Stimulated activated naive B cell treated with anti-CD40 and anti-IgM and Interleukin-4, amounts not matched to agents 10 μg/mL and 1 μg/mL and 100 μg/mL, for 72 hours (primary cell): ENCODE measurements at places on chromosomes 11 and 22.

GRCh38 chr22:43945632-43946383 is 9.4 kb upstream of the SAMM50 start:
- peaks cover 32% of the 10 kb centered on the region for H3K27me3 ChIP-seq
- no peak overlapping the region for H3K4me3 ChIP-seq
- no peak overlapping the region for H3K27ac ChIP-seq
- H3K4me1 ChIP-seq: peaks cover 11% of the 10 kb centered on the region

DNA sequence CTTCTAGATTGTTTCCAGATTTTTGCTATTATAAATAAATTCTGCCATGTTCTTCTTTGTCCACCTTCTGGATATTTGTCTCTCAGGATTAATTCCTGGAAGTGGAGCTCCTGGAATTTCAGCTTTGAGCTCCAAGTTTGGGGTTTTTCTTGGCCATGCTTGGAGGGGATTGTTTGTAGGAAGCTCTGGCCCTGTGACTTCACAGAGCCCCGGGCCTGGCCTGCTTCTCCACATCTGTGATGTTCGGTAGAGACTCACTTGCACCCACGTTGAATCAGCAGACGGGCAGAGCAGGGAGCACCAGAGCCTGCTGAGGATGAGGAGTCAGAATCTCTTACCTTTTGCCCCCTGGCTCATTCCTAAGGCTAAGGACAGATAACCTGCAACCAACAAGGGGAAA is 35.7 kb downstream of the LRRC32 start:
- no peak overlapping the region for H3K4me3 ChIP-seq
- peaks cover 90% of the 10 kb centered on the region for H3K4me1 ChIP-seq
- peak overlapping the region; percentile 27 for H3K27ac ChIP-seq
- H3K27me3 ChIP-seq: no peaks in the 10 kb centered on the region
- no peak for DNase-seq
- H3K36me3 ChIP-seq: peaks cover 9% of the 10 kb centered on the region

- H3K36me3 ChIP-seq: peaks cover 78% of the 10 kb centered on the region
- peak overlapping the region; percentile 98 for H3K27ac ChIP-seq
- peaks cover 81% of the 10 kb centered on the region for H3K4me1 ChIP-seq
- H3K27me3 ChIP-seq: no peaks in the 10 kb centered on the region
Measured at GRCh38 chr11:44600839-44601383, 35.4 kb downstream of the CD82 start.

GRCh38 chr11:35412285-35412684 is 7.1 kb downstream of the SLC1A2 start:
- H3K4me3 ChIP-seq: no peak overlapping the region
- H3K36me3 ChIP-seq: no peaks in the 10 kb centered on the region
- no peaks in the 10 kb centered on the region for H3K4me1 ChIP-seq
- H3K27me3 ChIP-seq: peaks cover 26% of the 10 kb centered on the region
- H3K27ac ChIP-seq: no peak overlapping the region

DNA sequence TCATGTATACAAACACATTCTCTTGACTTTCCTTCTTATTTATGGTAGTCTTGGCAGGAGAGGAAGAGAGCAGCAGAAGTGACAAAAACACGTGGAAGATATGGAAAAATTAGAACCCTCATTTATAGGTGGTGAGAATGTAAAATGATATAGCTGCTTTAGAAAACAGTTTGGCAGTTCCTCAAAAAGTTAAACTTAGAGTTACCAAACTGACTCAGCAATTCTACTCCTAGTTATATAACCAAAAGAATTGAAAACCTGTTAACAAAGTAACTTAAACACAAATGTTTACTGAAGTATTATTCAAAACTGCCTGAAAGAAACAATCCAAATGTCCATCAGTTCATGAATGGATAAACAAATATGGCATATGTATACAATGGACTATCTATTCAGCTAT is 16.8 kb downstream of the NUCB2 start:
- peaks cover 8% of the 10 kb centered on the region for H3K36me3 ChIP-seq
- H3K4me3 ChIP-seq: no peak overlapping the region
- no peak for DNase-seq
- H3K27ac ChIP-seq: no peak overlapping the region

GRCh38 chr22:36577019-36577418 is 48.1 kb upstream of the EIF3D start:
- no peak for DNase-seq
- peaks cover 17% of the 10 kb centered on the region for H3K27me3 ChIP-seq
- H3K4me3 ChIP-seq: no peak overlapping the region
- H3K27ac ChIP-seq: no peak overlapping the region

- peak; percentile 58 for DNase-seq
- H3K27ac ChIP-seq: peak overlapping the region; percentile 93
- peaks cover 9% of the 10 kb centered on the region for H3K27me3 ChIP-seq
- peaks cover 12% of the 10 kb centered on the region for H3K4me1 ChIP-seq
- H3K4me3 ChIP-seq: peak overlapping the region; percentile 91
- H3K36me3 ChIP-seq: no peaks in the 10 kb centered on the region
Measured at GRCh38 chr22:36977401-36977861, 41.8 kb downstream of the TST start.

DNA sequence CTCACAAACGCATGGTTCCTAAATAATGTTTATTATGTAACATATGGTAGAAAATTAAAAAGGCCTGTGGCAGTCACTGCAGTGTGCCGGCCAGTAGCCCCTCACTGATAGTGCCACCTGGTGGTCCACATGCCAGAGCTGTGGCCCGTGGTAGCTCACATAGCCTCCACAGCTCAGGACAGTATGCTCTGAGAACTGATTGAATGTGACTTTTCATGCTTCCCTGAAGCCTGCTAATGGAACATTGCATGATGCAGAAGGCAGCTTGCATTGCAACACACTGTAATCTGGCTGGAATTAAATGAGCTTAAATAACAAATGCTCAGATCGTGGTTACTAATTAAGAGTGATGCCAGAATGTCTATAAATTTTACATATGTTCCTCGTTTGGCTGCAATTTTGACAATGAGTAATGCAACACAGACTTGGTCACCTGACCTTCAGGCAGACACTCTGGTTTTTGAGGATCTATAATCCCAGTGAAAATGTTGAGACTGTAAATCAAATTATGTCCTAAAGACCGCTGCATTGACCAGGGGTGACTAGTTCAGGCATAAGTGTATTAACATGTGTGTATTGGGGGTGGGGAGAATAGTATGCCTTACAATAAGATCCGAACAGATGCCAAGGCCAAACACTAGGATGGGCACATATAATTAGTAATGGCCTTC is 566.4 kb downstream of the METTL15 start:
- H3K4me3 ChIP-seq: no peak overlapping the region
- H3K36me3 ChIP-seq: no peaks in the 10 kb centered on the region
- DNase-seq: no peak
- no peaks in the 10 kb centered on the region for H3K27me3 ChIP-seq
- H3K27ac ChIP-seq: no peak overlapping the region

GRCh38 chr11:14641801-14642200 is 1.8 kb upstream of the PDE3B start:
- H3K4me3 ChIP-seq: no peak overlapping the region
- H3K27ac ChIP-seq: no peak overlapping the region
- peaks cover 10% of the 10 kb centered on the region for H3K4me1 ChIP-seq
- DNase-seq: no peak
- H3K36me3 ChIP-seq: no peaks in the 10 kb centered on the region
- peaks cover 12% of the 10 kb centered on the region for H3K27me3 ChIP-seq

DNA sequence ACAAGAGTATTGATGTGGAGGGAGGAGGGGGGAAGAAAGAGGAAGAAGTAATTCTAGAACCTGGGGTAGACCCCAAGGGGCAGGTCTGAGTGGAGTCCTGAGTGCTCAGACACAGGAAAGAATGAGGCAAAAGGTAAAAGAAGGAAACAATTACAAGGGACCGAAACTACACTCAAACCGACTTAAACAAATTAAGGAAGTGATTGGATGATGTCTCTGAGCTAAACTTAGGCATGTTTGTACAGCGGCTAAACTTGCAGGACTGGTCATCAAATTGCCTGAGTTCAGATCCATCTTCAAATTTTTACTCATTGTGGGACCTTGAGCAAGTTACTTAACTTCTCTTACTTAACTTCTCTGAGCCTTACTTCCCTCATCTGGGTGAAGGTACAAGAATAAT is 86.3 kb upstream of the LRRC55 start:
- H3K4me3 ChIP-seq: no peak overlapping the region
- H3K27me3 ChIP-seq: peaks cover 11% of the 10 kb centered on the region
- DNase-seq: peak; percentile 0

DNA sequence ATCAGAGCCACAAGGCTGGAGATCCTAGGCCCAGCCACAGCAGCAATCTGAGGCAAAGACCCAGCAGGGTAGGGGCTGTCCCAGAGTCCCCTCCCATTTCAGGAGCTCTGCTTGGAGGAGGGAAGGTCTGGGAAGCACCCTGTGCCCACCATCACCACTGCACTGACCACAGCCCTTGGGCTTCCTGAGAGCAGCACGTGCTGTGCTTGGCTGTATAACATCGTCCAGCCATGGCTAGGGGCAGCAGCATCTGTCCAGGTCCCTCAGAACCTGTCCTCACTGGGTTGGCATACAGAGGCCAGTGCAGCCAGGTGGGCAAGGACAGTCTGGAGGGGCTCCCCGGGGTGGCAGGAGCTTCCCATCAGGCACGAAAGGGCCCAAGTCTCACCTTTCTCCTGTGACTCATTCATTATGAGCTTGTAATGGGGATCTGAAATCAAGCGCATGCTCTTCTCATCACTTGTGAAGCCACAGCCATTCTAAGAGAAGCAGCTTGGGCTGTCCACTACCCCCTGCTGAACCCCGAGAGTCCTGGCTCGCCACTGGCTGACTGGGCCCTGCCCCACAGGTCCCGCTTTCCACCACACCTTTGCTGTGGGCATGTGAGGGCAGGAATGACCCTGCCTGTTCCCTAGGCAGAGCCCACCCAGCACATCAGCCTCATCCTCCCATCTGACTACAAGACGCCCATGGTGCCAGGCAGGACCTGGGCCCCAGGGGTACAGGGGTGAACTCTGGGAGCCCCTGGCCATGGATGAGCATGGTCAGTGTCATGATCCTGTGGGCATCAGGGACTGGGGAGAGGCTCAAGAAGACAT is 83.3 kb downstream of the MED15 start:
- H3K27ac ChIP-seq: no peak overlapping the region
- H3K4me1 ChIP-seq: peaks cover 2% of the 10 kb centered on the region
- peaks cover 3% of the 10 kb centered on the region for H3K36me3 ChIP-seq
- no peak for DNase-seq
- H3K27me3 ChIP-seq: no peaks in the 10 kb centered on the region

- DNase-seq: no peak
- no peaks in the 10 kb centered on the region for H3K27me3 ChIP-seq
- H3K4me1 ChIP-seq: peaks cover 6% of the 10 kb centered on the region
- H3K4me3 ChIP-seq: no peak overlapping the region
- no peak overlapping the region for H3K27ac ChIP-seq
Measured at GRCh38 chr22:44139773-44140172, 41.0 kb upstream of the PARVG start.

DNA sequence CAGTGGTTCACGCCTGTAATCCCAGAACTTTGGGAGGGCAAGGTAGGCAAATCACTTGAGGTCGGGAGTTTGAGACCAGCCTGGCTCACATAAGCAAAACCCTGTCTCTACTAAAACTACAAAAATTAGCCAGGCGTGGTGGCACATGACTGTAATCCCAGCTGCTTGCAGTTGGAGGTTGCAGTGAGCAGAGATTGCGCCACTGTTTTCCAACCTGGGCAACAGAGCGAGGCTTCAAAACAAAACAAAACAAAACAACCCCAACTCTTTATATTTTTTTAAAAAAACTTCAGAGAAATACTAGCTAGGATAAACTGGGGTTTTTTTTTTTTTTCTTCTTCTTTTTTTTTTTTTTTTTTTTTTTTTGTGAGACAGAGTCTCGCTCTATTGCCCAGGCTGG is 31.8 kb upstream of the RAPSN start:
- H3K4me3 ChIP-seq: no peak overlapping the region
- H3K27ac ChIP-seq: no peak overlapping the region
- DNase-seq: no peak
- H3K4me1 ChIP-seq: peaks cover 9% of the 10 kb centered on the region

- no peaks in the 10 kb centered on the region for H3K27me3 ChIP-seq
- H3K4me1 ChIP-seq: peaks cover 23% of the 10 kb centered on the region
- peaks cover 13% of the 10 kb centered on the region for H3K36me3 ChIP-seq
- no peak for DNase-seq
Measured at GRCh38 chr22:37907036-37907954, 1.2 kb downstream of the MICALL1 start.

DNA sequence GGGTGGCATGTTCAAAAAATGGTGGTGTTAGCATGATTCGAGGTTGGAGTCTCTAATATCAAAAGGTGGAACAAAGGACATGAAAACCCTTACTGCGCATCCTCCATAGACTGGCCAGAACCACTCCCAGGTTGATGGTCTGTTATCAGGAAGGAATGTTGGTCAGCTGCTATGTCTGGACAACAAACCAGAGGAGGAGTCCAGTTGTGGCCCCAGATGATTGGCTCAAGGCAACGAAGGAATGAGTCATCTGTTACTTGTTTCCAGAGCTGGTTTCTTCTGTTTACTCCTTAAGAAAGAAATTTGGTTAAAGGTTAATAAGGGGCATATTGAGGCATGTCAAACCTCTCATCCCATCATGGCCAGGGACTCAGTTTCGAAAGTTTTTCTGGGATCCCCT is 56.8 kb upstream of the GRIA4 start:
- H3K4me1 ChIP-seq: no peaks in the 10 kb centered on the region
- DNase-seq: no peak
- no peak overlapping the region for H3K27ac ChIP-seq
- no peaks in the 10 kb centered on the region for H3K36me3 ChIP-seq
- no peak overlapping the region for H3K4me3 ChIP-seq
- H3K27me3 ChIP-seq: no peaks in the 10 kb centered on the region

DNA sequence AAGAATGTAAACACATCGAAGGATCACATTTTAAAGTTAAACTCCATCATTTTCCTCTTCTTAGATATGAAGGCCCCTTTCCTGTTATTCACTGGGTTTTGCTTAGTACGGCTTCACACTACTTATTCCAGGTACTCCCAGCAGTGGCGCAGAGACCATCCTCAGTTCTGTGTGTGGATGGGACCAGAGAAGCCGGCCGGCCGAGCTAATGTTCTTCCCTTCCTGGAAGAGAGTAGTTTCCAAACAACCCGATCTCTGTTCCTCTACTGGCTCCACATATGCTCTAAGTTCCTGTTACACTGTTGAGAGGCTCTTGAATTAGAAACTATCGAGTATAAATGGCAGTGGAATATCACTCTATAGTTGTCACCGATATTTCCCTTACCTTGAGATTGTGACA is 684 bp upstream of the NFRKB start:
- no peaks in the 10 kb centered on the region for H3K27me3 ChIP-seq
- H3K27ac ChIP-seq: peak overlapping the region; percentile 51
- DNase-seq: no peak
- peak overlapping the region; percentile 91 for H3K4me3 ChIP-seq

GRCh38 chr11:127656116-127656836 is 655.7 kb upstream of the KIRREL3 start:
- DNase-seq: no peak
- no peaks in the 10 kb centered on the region for H3K36me3 ChIP-seq
- H3K4me1 ChIP-seq: no peaks in the 10 kb centered on the region
- H3K27ac ChIP-seq: no peak overlapping the region
- H3K27me3 ChIP-seq: no peaks in the 10 kb centered on the region

- H3K27ac ChIP-seq: no peak overlapping the region
- H3K4me1 ChIP-seq: peaks cover 8% of the 10 kb centered on the region
- peaks cover 6% of the 10 kb centered on the region for H3K27me3 ChIP-seq
- no peaks in the 10 kb centered on the region for H3K36me3 ChIP-seq
Measured at GRCh38 chr11:122633219-122633829, 22.2 kb upstream of the UBASH3B start.

- peaks cover 61% of the 10 kb centered on the region for H3K36me3 ChIP-seq
- no peak for DNase-seq
- H3K4me3 ChIP-seq: no peak overlapping the region
- peaks cover 7% of the 10 kb centered on the region for H3K4me1 ChIP-seq
- peak overlapping the region; percentile 37 for H3K27ac ChIP-seq
- H3K27me3 ChIP-seq: no peaks in the 10 kb centered on the region
Measured at GRCh38 chr22:44108806-44109385, 71.8 kb upstream of the PARVG start.
